ENCODE measurements at places on chromosomes 1 and 21. TPM values are rescaled to one million over a fixed set of nuclear protein-coding genes. Genes with fewer than 3 reads are reported as not detected.

MRPL37 gene
- total RNA-seq: 109 TPM

AGT gene
- total RNA-seq: not detected

GRCh38 chr1:231985296-231986023, 358.9 kb downstream of the DISC1 start:
- peaks cover 19% of the 10 kb centered on the region for H3K4me1 ChIP-seq
- H3K27me3 ChIP-seq: no peaks in the 10 kb centered on the region
- no peak for DNase-seq
- H3K36me3 ChIP-seq: no peaks in the 10 kb centered on the region
- H3K4me3 ChIP-seq: no peak overlapping the region

- peak overlapping the region; percentile 41 for H3K27ac ChIP-seq
- H3K36me3 ChIP-seq: peaks cover 4% of the 10 kb centered on the region
- peaks cover 24% of the 10 kb centered on the region for H3K27me3 ChIP-seq
- peak overlapping the region; percentile 33 for H3K4me3 ChIP-seq
Observed at GRCh38 chr1:232690285-232690935, 60.5 kb upstream of the SIPA1L2 start.

S100B gene
- total RNA-seq: not detected

KRTAP13-1 gene
- total RNA-seq: not detected

DNA sequence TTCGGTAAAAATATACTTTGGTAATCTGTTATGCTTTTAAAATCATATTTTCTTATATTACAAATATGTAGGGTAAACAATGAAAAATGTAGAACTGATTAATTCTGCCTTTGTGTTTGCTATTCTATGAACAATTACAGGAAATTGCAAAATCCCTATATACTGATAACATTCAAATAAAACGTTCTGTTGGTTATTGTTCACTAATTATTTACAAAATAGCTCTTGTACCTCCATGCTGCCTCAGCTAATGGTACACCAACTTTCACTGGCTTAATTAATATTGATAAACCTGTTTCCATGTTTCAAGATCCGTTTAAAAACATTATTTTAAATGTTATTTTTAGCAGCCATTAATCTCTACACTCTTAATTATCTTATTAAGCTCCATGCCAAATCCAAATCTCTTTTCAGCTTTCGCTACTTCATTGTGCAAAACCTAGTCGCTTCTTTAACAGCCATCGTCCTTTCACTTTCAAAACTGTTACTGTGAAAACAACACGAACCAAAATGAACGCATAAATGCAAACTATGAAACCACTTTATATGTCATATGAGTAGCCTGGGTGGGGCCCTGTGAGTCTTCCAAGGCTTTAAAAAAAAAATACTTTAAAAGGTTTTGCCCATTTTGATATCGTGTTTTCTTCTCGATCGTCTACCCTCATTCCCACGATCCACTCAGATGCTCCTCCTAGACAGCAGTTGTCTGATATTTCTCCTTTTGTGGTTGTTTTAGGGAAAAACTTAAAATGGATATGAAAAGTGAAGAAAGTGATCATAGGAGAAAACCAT, 807.1 kb downstream of the USP25 start:
- no peaks in the 10 kb centered on the region for H3K27me3 ChIP-seq
- no peak overlapping the region for H3K4me3 ChIP-seq
- DNase-seq: no peak
- no peak overlapping the region for H3K27ac ChIP-seq
- H3K36me3 ChIP-seq: peaks cover 4% of the 10 kb centered on the region

PHACTR4 gene
- total RNA-seq: 30.2 TPM

- H3K36me3 ChIP-seq: no peaks in the 10 kb centered on the region
- DNase-seq: no peak
- H3K27ac ChIP-seq: no peak overlapping the region
- H3K27me3 ChIP-seq: no peaks in the 10 kb centered on the region
- no peak overlapping the region for H3K4me3 ChIP-seq
Observed at GRCh38 chr1:21871943-21872342, 59.9 kb downstream of the LDLRAD2 start.

- H3K36me3 ChIP-seq: peaks cover 16% of the 10 kb centered on the region
- H3K4me1 ChIP-seq: peaks cover 63% of the 10 kb centered on the region
- H3K27me3 ChIP-seq: no peaks in the 10 kb centered on the region
- peak overlapping the region; percentile 85 for H3K4me3 ChIP-seq
- no peak for DNase-seq
- H3K27ac ChIP-seq: peak overlapping the region; percentile 75
Observed at GRCh38 chr1:224378855-224379631, 22.4 kb downstream of the CNIH4 start.

GPR37L1 gene
- total RNA-seq: not detected

DNA sequence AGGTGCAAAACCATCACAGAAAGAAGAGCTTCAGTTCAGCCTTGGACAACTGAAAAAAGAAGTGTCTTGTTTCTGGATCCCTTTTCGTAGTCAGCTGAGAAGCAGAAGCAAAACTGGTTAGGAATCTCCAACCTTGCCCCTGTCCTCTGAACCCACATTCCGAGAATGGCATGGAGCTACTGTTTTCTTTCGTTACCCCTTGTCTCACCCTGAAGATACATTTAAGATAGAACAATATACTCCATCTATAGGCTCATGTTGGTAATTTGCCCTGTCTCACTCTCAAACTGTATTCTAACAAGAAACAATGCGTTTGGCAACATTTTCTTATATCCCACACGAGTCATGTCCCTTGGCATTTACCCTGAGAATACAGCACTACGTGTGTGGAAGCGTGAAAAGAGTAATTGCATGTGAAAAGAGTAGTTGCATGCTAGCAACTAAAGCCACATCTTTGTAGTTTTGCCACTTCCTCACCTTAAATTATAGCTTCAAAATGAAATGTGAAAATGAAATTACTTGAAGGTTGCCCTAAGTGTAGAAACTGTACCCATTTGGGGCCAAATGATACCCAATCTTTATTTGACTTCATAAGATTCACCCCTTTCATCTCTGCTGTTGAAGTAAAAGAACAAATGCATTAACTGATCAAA, 5.3 kb downstream of the SLAMF7 start:
- H3K27me3 ChIP-seq: no peaks in the 10 kb centered on the region
- DNase-seq: no peak
- peak overlapping the region; percentile 93 for H3K27ac ChIP-seq
- H3K36me3 ChIP-seq: peaks cover 78% of the 10 kb centered on the region
- H3K4me3 ChIP-seq: peak overlapping the region; percentile 89

DNA sequence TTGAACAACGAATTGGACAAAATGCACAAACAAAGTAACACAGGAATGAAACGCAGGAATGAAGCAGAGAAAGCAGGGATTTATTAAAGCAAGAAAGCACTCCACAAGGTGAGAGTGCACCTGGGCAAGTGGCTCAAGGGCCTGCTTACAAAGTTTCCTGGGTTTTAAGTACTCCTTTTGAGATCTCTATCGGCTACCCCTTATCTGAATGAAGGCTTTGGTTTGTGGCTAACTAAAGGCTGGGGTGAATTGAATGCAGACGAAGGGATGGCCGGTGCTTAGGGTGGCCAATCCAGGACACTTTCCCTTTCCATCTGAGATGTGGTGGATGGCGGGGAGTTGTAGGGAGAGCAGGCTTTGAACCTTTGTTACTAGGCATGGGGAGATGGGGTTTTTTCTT, 151.4 kb upstream of the KIAA0040 start:
- H3K4me1 ChIP-seq: no peaks in the 10 kb centered on the region
- no peaks in the 10 kb centered on the region for H3K36me3 ChIP-seq
- H3K4me3 ChIP-seq: no peak overlapping the region
- peaks cover 52% of the 10 kb centered on the region for H3K27me3 ChIP-seq
- H3K27ac ChIP-seq: no peak overlapping the region

OLFML3 gene
- total RNA-seq: 1.2 TPM

CYP4Z1 gene
- not detected for total RNA-seq

SLC6A17 gene
- total RNA-seq: not detected

HAO2 gene
- total RNA-seq: not detected

DNA sequence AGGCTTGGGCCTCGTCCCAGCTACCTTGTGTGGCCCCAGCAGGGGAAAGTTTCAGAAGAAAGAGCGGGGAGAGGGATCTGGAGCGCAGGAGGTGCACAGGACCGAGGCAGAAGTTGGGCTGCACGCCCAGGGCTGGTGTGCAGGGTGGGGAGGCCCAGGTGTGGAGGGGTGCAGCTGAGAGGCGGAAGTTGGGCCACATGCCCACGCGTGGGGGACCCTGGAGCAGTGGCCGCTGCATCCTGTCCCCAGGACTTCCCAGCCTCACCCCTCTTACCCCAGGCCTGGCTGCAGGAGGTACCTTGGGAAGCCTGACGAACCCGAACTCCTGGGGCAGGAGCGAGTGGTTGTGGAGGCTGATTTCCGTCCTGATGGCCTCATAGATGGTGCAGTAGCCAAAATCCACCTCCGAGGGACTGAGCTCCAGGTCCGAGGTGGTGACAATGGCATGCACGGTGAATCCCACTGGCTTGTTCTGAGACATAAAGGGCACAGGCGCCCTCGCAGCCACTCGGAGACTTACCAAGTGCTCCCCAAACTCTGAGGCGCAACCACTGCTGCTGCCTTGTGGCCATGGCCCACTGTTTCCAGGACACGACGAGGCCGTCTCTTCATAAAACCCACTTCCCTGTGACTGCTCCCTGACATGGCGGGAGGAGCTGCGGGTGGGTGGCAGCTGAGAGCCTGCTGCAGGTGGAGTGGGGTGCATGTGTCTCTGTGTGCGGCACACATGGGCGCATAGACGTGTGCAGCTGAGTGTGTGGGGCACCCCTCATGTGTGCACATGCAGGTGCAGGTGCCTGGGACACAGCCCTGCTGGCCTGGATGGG, 20.4 kb upstream of the TMEM52 start:
- DNase-seq: peak; percentile 56
- H3K4me3 ChIP-seq: no peak overlapping the region
- H3K27me3 ChIP-seq: peaks cover 8% of the 10 kb centered on the region
- H3K4me1 ChIP-seq: peaks cover 3% of the 10 kb centered on the region
- no peak overlapping the region for H3K27ac ChIP-seq
